ENCODE measurements at places on chromosomes 11 and 22.

DNA sequence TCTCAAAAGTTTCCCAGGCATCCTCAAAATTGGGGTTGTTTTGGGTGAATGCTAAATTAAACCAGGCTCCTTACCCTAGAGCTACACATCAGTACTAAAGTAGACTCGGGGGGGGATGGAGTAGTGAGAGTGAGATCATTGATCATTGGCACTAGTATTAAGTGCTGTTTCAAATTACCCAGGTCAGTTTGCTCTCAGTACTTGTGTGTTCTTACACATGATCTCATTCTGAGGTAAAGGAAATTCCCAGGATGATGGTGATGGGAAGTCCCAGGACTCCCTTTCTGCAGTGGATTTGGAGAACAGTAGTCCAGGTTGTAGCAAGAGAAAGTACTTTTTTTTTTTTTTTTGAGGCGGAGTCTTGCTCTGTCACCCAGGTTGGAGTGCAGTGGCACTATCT is 12.5 kb downstream of the RBM4 start:
- DNase-seq: no peak

GRCh38 chr22:31344578-31345330 is 1.4 kb downstream of the PATZ1 start:
- no peak for DNase-seq

DNA sequence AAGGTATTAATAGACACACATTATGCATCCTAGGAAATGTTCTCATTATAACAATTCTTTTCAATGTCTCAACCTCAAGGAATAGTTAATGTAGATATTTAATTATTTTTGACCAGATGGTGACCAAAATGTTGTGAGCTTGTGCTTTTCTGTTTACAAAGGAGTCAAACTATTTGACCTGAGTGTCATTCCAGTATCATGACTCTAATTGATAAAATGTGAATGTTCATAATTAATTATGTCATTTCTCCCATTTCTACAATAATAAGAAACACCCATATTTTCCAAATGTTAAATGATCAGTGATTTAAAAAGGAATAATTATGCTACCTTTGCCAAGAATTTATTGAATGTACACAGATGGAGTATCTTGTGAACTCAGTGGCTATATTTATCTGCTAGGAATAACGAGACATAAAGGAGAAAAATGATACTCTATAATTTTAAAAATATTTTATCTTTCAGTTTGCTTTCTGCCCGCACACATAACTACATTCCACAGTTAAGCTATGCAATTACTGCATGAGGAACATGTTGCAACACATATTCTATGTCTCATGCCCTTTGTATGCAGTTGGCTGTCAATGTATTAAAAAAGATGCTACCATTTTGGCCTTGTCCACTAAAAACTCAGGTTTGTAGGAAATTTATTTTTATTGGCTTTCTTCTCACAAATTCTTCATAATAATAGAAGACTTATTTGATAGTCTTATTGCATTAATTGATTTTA is 376.7 kb upstream of the CCDC179 start:
- no peak for DNase-seq

GRCh38 chr11:79902493-79902892 is 461.7 kb upstream of the TENM4 start:
- DNase-seq: no peak

- no peak for DNase-seq
Observed at GRCh38 chr22:43180670-43181069, 6.3 kb downstream of the TTLL12 start.

DNA sequence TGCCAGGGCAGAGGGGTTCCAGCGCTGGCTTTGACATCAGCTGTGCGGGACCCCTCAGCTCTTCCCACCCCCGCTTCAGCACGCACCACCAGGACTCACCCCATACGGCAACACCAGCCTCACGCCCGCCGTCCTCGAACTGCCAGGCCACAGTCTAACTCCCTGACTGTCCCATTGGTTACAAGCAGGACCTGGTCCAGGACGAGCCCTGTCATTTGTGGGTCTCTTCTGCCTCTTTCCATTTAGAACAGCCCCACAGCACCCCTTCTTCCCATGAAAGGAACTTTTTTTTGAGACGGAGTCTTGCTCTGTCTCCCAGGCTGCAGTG is 81.7 kb downstream of the PHF21B start:
- no peak for DNase-seq

DNA sequence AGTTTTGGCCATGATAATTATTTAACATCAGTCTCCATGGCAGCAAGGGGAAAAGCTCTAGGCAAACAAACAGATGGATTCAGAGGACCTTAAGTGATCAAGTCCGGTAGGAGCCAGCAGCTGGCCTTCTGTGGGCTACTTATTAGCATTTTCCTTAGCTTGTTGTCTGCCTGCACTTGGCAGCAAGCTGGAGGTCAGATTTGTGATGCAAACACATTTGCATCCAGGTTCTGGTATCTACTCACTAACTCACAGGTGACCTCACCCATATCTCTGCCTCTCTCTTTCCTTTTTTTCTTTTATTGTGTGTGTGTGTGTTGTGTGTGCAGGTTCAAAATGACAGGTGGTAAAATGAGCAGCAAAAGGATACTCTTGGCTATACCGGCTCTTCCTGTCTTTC is 32.3 kb downstream of the ARHGAP42 start:
- no peak for DNase-seq

DNA sequence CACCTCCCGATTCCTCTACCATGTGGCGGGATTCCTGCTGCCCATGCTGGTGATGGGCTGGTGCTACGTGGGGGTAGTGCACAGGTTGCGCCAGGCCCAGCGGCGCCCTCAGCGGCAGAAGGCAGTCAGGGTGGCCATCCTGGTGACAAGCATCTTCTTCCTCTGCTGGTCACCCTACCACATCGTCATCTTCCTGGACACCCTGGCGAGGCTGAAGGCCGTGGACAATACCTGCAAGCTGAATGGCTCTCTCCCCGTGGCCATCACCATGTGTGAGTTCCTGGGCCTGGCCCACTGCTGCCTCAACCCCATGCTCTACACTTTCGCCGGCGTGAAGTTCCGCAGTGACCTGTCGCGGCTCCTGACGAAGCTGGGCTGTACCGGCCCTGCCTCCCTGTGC is 10.5 kb downstream of the CXCR5 start:
- DNase-seq: no peak

Measured in H54 (cell line).